ENCODE measurements at places on chromosomes 12 and 14.
A peak's percentile ranks its signal among the peaks of the same experiment; 100 is the strongest.

DNA sequence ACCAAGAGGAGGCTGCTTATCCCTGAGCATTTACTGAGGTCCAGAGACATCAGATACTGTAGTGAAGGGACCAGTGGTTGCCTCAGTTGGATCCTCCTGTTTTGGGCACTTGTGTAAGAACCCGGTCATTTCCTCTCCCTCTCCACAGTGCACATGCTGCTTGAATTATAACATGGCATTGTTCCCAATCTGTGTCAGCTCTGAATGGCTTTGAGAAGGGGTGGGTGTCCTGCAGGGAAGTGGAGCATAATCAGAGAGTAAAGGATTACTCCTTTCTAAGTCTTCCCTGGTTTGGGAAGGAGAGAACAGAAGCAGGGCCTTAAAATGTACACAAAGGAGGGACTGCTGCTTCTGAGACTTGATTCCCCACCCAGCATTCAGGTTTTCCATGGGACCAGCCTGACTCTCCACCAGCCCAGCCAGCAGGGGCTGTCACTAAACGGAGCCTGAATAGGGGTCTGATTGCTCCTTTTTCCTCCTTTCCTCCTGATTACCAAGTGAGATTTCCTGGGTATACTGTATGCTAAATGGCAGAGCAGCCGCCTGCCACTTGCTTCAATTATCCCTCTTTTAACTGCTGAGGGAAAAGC is 78.4 kb downstream of the NRXN3 start:
- no peak for DNase-seq

- DNase-seq, result no peak
Measured at GRCh38 chr12:694734-695503, 31.7 kb upstream of the NINJ2 start.

GRCh38 chr12:123152833-123153232 is 1.9 kb upstream of the PITPNM2 start:
- DNase-seq, result no peak

- DNase-seq, result no peak
Measured at GRCh38 chr12:76879710-76880518, 1.1 kb upstream of the CSRP2 start.

GRCh38 chr14:91660790-91661189 is 71.1 kb downstream of the CATSPERB start:
- no peak for DNase-seq

DNA sequence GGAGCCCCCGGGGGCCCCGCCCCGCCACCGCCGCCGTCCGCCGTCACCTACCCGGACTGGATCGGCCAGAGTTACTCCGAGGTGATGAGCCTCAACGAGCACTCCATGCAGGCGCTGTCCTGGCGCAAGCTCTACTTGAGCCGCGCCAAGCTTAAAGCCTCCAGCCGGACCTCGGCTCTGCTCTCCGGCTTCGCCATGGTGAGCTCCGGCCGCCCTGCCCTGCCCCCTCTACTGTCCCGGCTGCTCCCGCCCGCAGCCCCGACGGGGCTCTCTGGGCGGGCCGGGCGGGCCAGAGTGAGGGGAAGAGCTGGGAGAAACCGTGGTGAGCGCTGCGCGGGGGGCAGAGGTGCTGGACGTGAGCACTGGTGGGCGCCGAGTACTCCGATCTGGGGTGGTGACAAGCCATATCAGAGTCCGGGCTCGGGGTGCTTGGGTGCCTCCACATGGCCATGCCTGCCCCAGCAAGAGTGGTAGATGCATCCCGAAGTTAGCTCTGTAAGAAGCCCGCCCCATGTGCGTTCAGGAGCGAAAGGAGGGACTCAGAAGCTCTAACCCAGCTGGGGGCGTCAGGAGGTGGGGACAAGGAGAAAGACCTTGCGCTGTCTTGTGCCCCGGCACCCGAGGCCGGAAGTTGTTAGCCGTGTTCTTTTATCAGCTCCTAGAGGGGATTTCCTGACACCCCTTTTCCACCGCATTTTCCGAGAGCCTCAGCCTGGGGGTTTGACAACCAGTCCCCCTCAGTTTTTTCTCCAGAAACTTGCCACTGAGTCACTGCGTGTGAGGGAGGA is 717 bp downstream of the ORAI1 start:
- peak; percentile 55 for DNase-seq

DNA sequence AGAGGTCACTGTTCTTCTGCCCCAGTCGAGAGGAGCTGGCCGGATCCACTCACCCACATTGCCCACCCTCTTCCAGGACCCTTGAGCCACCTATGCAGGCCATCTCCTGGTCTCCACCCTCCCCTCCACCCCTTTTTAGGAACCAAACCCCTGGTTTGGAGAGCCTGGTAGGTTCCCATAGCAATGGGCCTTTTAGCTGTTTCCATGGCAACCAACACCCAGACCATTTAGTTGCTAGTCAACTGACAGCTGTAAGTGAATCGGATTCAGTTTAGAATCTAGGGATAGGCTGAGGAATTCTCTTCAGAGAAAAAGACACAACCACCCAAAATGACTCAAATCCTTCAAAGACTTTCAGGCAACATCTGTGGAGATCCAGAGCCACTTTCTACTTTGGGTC is 16.5 kb downstream of the NPC2 start:
- DNase-seq, result no peak

GRCh38 chr14:37253905-37254304 is 56.2 kb downstream of the MIPOL1 start:
- DNase-seq, result no peak

GRCh38 chr12:108702595-108703320 is 28.6 kb downstream of the CORO1C start:
- no peak for DNase-seq

DNA sequence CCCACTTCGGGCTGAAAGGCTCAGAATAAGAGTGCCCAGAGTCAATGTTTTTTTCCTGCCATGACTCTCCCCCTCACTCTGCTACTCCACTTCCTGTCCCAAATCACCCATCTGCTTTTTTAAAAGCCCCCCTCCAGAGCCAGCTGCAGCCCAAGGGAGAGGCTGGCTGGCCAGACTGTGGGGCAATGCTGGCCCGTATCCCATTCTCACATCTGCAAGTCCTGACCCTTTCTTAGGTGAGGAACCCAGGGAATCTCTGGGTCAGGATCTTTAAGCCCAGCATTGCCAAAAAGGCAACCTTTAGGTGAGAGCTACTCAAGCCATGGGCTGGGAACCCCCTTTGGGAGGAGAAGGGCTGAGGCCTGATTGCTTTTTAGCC is 1.7 kb upstream of the ITGA5 start:
- DNase-seq, result no peak

DNA sequence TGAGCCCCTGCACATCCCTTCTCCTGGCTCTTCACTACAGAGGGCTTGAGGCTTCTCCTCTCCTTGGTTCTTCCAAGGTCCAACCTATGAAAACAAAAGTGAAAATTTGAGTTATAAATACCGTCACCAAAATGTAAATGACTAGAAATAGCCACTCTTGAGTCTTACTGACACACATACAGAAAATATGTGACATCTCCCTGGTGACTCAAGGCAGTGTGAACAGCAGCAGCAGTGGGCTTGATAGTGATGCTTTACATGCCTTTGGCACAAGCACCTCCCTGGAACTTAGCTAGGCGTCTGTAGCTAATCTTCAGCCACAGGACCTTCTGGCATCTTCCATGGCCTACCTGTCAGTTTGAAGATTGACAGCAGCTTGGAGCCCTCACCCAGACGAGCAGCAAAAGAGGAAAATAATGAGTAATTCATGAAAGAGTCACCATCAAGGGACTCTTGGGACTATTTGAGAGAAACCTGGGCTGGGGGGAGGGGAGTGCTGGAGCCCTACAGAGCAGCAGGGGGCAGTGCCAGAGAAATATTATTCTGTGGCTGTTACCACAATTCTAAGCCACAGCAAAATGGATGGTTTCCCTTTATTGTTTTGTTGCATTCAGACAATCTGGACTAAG is 158.0 kb downstream of the KCNK10 start:
- no peak for DNase-seq

DNA sequence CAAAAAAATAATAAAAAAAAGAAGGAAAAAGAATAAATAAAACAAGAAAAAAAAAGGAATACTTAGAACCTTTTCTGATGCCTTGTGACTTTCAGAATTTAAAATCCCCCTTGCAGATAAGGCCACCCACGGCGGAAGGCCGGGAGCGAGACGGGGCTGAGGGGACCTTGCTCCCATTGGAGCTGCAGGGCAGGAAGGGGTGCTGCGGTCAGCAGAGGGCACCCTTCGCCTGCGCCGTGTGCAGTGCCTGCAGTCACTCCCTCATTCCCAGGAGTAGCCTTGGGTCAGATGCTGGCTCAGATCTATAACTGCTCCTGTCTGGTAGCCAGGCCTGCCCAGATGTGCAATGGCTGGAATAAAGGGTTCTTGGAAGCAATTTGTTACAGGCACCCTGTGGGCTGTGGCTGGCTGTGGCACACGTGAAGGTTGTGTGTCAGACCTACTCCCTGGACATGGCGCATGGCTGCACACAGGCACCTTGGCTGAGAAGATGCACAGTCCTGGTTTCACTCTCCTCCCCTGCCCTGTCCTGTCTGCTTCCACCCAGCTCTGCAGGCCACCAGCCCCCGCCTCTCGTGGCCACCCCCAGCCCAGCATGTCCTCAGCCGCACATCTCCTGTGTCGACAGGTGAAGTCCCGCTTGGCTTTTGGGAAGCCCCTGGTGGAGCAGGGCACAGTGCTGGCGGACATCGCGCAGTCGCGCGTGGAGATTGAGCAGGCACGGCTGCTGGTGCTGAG is 13.4 kb upstream of the ALDH2 start:
- no peak for DNase-seq

GRCh38 chr12:108597559-108598471 is at the start of gene TMEM119:
TMEM119 (minus strand) TSS chr12:108598084; CDS start chr12:108592383, 5,701 bp downstream.
- no peak for DNase-seq

- no peak for DNase-seq
Measured at GRCh38 chr12:69154585-69155363, 84.6 kb upstream of the CPSF6 start.

- DNase-seq, result no peak
Measured at GRCh38 chr14:24459331-24459730, 16.8 kb upstream of the SDR39U1 start.

GRCh38 chr14:39175445-39176262 is 600 bp downstream of the PNN start:
- peak; percentile 34 for DNase-seq

DNA sequence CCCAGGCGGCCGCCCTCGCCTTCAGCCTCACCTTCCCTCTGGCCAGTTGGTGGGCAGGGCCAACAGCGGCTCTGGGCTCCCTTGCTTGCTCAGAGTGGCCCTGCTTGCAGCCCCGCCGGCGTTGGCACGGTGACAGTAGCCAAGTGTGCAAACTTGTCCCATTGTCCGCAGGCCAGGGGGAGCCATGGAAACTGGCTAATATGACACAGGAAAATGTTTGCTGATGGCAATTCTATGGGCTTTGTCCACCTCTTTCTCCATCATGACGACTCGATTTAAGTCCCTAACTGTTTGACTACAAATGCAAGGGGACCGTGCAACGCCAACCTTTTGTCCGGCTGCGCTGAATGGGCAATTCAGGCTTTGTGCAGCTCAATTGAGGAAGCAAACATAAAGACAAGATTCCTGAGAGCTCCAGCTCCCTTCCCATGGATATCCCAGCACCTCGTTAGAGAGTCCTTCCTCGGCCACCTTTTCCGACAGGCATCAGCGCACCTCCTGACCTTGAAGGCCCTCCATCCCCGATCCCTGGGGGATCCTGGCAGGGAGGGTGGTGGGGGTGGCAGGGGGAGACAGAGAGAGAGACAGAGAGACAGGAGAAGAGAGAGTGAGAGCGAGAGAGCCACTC is 785 bp upstream of the FAM181A start:
- no peak for DNase-seq

DNA sequence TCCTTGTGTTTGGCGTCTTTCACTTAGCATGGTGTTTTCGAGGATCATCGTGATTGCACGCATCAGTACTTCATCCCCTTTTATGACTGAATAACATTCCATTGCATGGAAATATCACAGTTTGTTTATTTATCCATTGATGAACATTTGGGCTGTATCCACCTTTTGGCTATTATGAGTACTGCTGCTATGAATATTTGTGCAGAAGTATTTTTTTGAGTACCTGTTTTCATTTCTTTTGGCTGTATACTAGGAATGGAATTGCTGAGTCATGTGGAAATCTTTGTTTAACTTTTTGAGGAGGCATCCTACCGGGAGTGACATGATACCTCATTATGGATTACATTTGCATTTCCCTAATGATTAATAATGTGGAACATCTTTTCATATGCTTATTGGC is 66.4 kb downstream of the WNK1 start:
- DNase-seq, result no peak

- no peak for DNase-seq
Measured at GRCh38 chr14:64232095-64232838, 61.9 kb downstream of the ESR2 start.

GRCh38 chr14:34867199-34867598 is 8.0 kb downstream of the BAZ1A start:
- DNase-seq, result no peak

DNA sequence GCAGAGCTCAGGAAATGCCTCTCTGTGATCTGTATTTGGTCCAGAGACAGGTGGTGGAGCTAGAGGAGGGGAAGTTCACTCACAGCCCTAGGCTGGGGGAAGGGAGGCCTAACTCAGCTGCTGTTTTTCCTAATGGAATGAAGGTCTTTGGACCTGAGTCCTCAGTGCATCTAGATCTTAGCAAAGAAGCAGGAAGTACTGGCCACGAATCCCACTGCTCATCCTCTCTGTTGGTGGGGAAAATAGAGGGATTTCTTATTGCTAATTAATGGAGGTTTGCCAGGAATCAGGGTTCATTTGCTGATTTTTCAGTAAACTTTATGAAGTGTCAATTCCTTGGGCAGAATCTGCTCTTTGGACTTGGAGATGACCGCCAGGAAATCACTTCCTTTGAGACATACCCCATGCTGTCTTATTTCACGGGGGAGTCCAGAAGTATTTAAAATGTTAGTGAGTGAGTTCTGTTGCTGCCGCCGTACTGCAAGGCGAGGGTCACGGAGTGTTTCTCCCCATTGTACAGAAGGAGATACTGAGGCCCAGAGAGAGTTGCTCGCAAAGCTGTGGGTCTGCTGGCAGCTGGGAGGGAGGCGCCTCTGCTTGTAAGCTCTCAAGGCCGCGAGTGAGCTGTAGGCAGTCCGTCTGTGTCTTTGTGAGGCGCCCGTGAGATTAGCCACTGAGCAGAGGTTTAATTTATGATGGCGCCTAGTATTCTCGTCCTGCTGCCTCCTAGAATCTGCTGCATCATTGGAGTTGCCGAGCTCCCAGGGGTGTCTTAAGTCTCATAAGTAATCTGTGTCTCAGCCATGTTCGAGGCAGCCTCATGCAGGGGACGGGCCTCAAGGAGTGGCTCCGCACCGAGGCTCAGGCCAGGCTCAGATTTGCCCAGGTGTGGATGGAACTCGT is 88.2 kb downstream of the TSPAN9 start:
- DNase-seq, result no peak

Measured in activated gamma-delta T cell (primary cell).